Epithelial cell of esophagus (primary cell): ENCODE measurements at places on chromosomes 5 and 9.

DNA sequence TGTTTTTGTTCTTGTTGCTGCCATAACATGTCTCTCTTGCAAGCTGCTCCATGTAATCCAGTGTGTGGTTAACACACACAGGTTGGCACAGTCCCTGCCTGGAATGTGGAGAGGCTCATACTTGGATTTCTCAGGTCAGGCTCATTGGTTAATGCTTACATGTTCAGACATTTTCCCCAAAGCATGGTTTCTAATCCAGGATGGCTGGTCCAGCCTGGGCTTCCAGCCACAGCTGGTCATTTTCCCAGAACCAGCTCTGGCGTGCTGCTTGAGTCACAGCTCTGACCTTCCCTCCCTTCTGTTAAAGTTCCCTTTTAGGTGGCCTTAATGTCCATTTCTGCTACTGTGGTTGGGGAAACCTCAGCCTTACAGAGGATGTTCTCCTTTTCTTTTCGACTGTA, 294.3 kb downstream of the TAF11L14 start:
- peak; percentile 95 for DNase-seq

DNA sequence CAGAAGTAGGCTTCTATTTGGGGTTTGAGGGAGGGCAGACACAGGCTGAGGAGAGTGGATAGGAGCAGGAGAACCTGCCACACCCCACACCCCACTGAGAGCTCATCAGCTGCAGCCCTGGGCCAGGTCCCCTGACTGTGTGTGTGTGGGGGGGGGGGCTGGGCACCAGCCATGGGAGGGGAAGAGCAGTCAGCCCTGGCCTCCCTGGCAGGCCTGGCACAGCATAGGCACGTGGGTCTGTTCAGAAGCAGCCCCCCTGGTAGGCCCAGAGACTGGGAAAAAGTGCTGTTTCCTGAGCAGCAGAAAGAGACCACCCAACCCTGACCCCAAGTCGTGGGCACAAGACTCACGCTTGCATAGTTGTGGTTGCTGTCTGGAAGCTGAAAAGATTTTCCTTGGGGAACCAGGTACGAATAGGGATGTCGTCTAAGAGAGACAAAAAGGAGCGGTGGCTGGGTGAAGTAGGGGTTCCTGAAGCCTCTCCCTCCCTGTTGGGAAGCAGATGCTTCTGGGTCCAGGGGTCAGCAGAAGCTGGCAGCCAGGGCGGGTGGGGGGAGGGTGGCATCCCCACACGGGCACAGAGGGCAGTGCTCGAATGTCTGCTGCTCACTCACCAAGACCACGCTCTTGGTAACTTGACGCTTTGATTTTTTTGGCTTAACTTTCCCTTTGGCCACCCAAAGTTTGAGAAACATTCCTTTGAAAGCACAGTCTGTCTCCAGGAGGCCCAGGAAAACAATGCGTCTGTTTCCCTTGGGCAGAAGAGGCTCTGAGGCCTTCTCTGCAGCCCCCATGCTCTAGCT, 2.9 kb downstream of the NSMF start:
- DNase-seq: no peak

- DNase-seq: peak; percentile 22
Measured at GRCh38 chr5:31193591-31194467, at the start of gene CDH6. Gene CDH6 (plus strand): TSS chr5:31193686. CDS start chr5:31267474, 73,788 bp downstream.

GRCh38 chr5:39063037-39063436, 11.2 kb downstream of the RICTOR start:
- no peak for DNase-seq

DNA sequence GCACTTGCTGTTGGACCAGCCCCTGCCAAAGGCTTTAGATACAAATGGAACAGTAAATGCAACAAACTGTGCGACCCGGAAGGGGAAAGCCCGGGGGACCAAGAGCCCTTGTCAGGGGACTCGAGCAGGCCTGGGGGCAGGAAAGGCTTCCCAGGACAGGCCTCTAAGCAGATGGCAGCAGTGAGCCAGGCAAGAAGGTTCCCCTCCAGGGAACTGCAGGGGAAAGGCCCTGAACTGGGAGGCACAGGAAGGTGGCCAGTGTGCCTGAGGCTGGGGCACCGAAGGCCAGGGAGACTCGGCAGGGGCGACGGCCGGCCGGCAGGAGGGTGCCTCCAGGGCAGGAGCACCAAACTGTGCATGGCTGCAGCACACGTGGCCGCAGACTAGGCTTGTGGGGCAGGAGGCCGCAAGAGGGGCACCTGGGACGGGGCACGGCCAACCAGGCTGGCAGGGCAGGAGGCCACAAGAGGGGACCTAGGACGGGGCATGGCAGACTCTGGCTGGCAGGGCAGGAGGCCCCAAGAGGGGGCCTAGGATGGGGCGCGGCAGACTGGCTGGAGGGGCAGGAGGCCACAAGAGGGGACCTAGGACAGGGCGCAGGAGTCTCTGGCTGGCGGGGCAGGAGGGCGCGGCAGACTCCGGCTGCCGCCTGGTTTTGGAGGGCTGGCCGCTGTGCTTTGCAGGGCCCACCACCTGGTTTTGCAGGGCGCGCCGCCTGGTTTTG, 10.0 kb downstream of the VAV2 start:
- DNase-seq: no peak

DNA sequence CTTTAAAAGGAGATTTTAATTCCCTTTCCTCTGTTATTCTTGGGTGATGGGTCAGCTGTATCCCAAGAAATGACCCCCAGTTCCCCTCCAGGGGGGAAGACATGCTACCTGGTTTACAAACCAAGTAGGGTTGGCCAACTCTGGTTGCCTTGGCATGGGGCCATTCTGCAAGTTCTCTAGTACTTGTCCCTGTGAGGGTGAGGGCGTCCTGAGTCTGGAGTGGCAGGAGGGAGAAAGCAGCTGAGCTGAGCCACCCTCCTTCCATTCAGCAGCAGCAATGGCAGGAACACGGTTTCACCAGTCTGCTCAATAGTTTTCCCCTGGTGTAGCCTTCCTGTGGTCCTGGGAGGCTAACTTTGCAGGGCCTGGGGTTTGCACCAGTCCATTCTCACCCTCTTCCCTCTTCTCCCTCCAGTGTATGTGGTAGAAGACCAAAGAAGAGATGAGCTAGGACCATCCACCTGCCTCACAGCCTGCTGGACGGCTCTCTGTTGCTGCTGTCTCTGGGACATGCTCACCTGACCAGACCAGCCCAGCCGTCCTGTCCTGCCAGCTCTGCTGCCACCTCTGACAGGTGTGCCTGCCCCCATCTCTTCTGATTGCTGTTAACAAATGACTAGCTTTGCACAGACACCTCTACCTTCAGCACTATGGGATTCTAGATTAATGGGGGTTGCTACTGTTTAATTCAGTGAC, 59.9 kb downstream of the PFDN1 start:
- DNase-seq: no peak

- no peak for DNase-seq
Measured at GRCh38 chr5:164357395-164358033, 852.1 kb downstream of the MAT2B start.

DNA sequence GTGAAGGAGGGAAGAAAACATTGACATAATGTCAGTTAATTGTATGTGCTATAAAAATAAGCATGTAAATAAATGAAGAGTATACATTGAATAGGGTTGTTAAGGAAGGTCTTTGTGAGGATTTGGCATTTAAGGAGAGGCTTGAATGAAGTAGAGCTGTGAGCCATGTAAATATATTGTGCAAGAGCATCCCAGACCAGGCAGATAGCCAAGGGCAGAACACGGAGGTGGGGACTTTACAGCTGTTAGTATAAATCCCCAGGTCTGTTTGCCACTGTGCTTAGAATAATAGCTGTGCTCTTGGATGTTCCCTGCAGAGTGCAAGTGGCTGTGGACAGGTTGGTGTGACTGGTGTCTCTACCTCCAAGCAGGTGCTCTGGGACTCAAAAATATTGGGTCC, 211.7 kb downstream of the LRRC70 start:
- DNase-seq: peak; percentile 61

GRCh38 chr5:65307088-65307487, 174.6 kb downstream of the ADAMTS6 start:
- no peak for DNase-seq

DNA sequence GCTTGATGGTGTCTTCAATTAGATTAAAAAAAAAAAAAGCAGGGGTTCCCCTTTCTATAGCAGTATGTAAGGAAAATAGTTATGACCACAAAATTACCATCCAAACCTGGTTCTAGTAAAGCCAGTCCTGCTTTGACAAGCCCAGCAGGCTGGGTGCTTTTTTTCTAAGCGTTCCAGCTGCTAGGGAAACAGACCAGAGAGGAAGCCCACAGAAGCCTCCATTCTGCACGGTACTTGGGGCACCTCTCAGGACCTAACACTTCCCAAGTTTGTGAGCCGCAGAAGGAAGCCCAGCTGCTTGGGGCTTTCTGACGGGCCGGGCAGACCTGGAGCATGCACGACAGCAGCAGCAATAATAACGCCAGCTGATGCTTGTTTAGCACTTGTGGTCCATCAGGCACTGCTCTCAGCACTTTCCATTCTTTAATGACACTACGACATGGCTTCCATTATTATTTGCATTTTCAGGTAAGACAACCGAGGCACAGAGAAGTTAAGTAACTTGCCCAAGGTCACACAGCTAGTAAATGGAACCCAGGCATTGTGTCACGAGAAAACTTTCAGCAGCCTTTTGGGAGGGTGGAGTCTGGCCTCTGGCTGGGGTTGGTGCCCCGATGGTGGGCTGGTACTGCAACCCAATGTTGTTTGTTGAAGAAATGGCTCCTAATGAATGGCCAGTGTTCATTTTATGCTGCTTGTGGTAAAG, 15.4 kb downstream of the LMX1B start:
- no peak for DNase-seq

DNA sequence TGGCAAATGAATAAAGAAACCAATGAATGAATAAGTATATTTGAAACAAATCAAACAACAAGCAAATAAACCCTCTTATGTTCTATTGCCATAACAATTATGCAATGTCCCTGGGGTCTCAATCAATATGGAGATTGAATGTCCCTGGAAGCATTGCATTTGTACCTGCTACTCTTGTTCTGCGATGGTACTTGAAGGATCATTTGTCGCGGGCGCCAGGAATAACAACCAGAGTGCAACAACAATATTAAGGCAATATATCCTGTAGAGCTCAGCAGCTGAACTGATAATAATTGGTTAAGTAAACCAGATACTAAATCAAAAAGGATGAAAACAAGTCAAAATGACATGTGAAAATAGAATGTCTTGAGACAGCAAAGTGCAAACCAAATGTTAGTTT, 1001.9 kb upstream of the NUDT12 start:
- DNase-seq: no peak

DNA sequence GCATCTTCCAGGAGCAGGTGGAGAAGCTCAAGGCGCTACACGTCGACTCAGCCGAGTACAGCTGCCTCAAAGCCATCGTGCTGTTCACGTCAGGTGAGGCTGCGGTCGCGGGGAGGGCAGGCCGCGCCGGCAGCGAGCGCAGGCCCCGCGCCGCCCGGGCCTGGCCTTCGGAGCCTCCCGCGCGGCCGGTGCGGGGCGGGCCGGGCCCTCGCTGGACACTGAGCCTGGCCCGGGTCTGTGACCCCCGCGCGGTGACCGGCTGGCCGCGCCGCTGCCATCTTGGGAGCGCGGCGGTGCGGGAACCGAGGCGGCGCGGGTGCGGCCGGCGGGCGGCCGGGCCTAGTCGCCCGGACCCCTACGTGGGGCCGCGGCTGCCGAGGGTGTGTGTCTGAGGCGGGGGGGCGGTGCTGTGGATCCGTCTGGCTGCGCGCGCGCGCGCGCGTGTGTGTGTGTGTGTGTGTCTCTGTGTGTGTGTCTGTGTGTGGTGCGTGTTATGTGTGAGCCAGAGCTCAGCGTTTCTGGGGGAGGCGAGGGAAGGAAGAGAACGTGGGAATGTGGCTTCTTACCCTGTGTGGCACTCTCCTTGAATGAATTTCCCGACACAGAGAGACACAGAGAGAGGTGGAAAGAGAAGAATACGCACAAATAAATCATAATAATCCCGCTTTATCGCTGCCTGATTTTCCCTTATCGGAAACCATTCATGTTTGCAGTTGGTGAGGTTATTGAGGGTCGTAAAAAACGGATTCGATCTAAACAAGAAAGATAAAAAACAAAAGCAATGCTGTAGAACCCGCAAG, 5.5 kb downstream of the NR2F1 start:
- no peak for DNase-seq

GRCh38 chr9:105539452-105539851, 18.5 kb upstream of the FKTN start:
- no peak for DNase-seq
